Smooth muscle cell of the brain vasculature (primary cell): ENCODE measurements at places on chromosomes 6 and 20.

DNA sequence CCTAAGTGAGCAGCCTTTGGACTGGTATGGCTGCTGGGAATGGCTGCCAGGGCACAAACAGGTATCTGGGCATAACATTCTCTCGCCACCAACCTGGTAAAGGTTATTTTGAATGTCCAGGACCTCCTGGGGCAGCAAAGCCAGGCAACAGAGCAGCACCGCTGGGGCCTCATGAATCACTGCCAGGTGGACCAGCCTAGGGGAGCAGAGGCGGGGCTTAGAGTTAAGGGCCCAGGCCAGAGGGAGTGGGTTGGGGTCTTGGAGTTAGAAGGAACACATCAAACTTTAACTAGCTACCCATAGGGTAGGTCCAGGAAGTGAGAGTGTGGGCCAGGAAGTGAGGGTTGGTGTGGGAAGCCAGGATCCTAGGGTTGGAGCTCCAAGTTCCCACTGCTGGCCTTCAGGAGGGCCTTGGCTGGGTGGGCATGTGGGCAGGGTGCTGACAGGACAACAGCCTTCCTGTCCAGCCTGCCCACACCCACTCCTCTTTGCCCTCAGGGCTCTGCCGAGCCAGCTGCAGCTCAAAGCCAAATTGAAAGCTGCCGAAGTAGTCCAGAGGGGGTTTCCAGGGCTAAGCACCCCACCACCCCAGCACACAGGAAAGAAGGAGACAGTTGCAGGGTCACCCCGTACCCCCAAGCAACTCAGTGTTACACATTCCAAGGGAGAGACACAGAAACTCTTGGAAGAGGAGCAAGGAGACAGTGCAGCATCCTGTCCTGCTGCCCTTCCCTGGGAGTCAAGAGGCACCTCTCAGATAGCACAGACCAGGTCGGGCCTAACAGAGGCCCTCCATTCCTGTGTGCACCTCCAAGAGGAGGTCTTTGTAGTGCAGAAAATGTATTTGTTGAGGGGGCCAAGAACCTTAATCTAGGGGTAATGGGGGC, 2.6 kb downstream of the NFKBIE start:
- no peak for DNase-seq

DNA sequence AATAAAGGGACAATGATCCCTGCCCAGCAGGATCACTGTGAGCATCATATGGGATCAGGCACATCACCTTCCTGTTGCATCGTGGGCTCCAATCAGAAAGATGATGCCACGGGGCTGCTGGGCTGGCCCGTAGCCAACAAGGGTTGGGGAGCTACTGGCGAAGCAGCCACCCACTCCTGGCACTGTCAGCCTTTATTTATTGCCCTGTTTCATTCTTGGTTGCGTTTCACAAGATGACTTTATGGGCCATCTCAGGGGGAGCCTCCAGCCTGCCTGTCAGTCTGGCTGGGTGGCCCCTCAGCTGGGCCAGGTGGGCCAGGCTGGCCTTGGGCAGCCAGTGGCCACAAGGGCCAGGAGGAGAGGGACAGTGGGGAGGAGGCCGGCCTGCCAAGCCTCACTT, 17.3 kb downstream of the VSTM2L start:
- DNase-seq = no peak

DNA sequence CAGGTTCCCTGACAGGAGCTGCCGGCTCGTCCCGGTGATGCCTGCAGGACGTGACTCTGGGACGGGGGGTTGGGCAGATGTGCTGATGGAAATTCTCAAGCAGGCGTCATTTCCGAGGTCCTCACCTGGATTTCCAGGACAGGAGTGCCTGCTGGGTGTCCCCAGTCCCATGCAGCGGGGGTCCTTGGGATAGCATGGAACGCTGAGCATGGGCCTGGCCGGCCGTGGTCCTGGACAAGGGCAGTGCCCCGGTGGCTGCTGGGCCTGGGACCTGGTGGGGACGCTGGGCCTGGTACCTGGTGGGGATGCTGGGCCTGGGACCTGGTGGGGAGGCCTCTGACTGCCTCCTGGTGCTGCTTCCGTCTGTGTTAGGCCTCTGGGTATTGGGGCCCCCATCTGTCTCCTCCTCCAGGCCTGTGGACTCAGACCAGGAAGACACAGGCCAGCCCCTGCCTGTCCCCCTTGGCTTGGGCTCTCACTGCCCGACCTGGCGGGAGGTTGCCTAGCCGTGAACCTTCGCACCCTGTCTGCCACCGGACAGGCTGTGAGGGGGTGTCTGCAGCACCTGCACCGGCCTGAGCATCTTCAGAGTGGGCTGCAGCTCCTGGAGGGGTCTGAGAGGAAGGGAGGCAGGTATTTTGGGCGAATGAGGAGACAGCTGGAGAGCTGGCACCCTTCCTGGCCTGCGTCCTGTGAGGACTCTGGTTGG, 6.2 kb downstream of the RTEL1 start:
- no peak for DNase-seq

GRCh38 chr20:41406353-41406752, 39.7 kb upstream of the EMILIN3 start:
- no peak for DNase-seq

- DNase-seq = no peak
Observed at GRCh38 chr6:36769183-36769675, 70.0 kb downstream of the CPNE5 start.

GRCh38 chr6:28208111-28208659, 16.9 kb upstream of the ZSCAN9 start:
- DNase-seq = no peak

DNA sequence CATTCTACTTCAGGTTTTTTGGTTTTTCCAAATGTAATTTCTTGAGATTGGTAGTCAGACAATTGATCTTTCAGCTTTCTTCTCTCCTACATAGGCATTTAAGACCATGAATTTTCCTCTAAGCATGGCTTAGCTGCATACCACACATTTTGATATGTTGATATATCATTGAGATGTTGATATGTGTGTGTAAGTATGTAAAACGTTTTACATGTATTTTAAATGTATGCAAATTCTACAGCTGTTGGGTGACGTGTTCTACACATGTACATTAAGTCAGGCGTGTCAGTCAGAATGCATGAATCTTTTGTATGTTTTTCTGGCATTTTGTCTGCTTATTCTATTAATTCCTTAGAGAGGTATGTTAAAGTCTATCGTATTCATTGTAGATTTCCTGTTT, 228.2 kb downstream of the CDH26 start:
- DNase-seq = no peak

GRCh38 chr20:24672181-24672880, 202.9 kb downstream of the SYNDIG1 start:
- DNase-seq = no peak

DNA sequence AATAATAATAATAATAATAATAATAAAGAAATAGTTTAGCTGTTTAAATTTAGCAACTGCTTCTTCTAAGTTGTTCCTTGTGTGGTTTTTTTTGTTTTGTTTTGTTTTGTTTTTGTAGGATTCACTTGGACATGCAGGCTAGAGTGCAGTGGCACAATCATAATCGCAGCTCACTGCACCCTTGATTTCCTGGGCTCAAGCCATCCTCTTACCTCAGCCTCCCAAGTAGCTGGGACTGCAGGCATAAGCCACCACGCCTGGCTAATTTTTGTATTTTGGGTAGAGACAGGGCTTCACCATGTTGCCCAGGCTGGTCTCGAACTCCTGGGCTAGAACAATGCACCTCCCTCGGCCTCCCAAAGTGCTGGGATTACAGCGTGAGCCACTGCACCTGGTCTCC, 15.3 kb upstream of the EYA2 start:
- DNase-seq = no peak

DNA sequence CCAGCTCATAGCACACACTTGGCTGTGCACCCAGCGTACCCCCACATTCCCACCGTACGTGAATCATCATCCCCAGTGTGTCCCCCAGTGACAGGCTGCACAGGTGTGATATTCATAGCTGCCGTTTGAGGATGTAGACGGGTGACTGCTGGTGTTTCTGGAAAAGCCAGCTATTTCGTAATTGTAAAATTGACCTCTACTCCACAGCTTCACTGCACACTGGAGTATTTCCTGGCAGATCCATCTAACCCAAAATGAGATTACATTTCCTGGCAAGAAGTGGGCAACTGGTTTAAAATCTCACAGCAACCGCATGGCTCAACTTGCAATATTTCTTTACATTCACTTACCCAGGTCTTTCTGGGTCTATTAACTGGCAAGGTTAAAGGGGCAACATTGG, 30.3 kb downstream of the CD83 start:
- DNase-seq = no peak

GRCh38 chr6:94956910-94957309, 620.4 kb upstream of the MANEA start:
- no peak for DNase-seq
